ENCODE measurements at places on chromosomes 4 and X. TPM values are rescaled to one million over a fixed set of nuclear protein-coding genes. Genes with fewer than 3 reads are reported as not detected.

DNA sequence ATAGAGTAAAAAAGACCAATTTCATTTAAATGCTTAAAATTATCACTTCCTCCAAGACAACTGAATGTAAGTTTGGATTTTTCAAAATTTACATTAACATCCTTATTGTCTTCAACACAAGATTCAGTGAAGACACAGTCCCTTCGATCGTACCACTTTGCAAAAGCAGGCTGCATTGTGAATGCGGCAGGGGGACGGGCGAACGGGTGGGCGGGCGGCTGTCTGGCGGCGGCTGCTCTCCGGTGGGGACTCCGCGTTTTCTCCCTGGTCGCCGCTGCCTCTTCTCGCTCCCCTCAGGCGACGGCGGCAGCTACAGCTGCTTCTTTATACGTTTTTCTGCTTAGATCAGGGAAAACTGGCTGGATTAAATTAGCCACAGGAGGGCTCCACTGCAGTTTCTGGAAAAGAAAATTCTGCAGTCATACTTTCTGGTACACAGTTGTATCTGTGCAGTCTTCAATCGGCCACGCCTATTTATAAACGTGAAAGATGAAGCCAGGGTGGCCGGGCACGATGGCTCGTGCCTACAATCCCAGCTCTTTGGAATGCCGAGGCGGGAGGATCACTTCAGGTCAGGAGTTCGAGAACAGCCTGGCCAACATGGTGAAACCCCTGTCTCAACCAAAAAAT, 33.9 kb upstream of the HPF1 start:
- peak; percentile 82 for DNase-seq

- DNase-seq: peak; percentile 56
Observed at GRCh38 chr4:20326977-20327376, 75.3 kb downstream of the SLIT2 start.

- DNase-seq: no peak
Observed at GRCh38 chr4:109025471-109026076, 262.7 kb upstream of the ETNPPL start.

DNA sequence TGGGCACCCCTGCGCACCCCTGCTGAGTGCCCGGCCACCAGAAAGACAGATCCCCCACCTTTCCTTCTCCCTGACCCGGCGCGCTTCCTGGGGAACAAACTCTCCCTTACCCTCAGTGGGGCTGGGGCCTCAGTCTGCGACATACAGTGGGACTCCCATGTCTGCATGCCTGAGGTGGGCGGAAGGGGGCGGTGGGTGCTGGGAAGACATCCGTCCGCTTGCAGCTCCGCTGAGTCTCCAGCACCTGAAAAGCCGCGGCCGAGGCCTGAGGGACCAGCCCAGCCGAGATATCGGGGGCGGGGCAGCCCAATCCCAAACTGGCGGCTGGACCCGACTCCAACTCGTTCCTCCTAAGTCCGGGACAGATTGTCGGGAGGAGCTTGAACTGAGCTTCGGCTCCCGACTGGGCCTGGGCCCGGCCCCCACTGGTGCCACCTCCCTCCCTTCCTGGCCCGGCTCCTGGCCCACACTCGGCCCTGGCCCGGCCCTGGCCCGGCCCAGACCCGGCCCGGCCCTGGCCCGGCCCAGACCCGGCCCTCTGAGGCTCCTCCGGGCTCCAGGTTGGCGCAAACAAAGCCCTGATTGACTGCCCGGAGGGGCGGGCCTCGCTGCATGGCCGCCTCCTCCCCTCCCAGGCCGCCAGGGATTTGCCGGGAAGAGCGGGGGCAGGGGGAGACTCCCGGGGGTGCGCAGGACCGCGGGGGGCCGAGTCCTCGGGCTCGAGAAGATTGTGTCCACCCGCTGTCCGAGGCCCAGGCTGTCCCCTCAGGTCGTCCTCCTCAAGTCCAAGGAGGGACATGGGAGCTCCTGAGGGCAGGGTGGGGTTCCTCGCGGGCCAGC, 877 bp upstream of the SLC16A2 start:
- DNase-seq: peak; percentile 68

- DNase-seq: no peak
Observed at GRCh38 chr4:103802766-103803165, 83.0 kb upstream of the TACR3 start.

Gene GLUD2
- total RNA-seq: 2.8 TPM

Gene LANCL3
- total RNA-seq: 0.51 TPM

Gene TRIM60
- total RNA-seq: not detected

GRCh38 chr4:103375278-103375677, 177.1 kb upstream of the CENPE start:
- no peak for DNase-seq

GRCh38 chrX:2503591-2504500, 3.1 kb upstream of the DHRSX start:
- no peak for DNase-seq

Gene ARMCX2
- 61.4 TPM for total RNA-seq

Gene NPY5R
- 0.41 TPM for total RNA-seq

DNA sequence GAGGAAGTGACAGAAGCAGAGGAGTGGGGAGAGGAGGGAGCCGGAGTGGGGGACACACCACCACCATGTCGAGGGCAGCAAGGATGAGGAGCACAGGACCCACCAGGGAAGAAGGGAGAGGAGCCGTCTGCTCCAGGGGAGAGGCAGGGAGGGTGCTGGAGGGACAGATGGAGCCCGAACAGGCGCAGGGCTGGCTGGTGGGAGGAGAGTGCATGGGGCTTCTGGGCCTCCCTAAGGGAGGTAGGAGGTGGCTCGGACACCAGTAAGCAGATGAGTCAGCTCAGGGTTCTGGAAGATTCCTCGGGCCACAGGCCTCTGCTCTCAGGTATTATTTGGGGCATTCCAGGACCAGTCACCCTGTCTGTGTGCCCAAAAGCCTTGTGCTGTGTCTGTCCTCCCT, 29.8 kb downstream of the ATP2B3 start:
- DNase-seq: no peak

- DNase-seq: peak; percentile 2
Observed at GRCh38 chrX:91079342-91080114, 355.1 kb upstream of the PABPC5 start.

DNA sequence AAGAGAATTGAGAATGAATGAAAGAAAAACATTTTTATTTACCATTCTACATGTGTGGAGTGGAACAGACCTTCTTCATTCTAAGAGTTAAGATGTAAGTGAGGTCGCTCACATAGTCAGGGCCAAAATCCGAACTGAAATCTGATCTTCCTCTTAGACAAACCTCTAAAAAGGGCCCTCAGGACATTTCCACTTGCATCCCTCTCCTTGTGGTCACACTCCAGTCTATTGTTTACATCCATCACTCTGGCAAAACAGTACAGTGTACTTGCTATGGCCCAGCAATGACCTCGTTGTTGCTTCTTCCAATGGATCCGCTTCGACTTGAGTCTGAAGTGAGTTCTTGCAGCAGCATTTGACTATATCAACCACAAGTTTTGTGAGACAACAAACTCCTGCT, 54.2 kb downstream of the MOSPD2 start:
- peak; percentile 33 for DNase-seq

DNA sequence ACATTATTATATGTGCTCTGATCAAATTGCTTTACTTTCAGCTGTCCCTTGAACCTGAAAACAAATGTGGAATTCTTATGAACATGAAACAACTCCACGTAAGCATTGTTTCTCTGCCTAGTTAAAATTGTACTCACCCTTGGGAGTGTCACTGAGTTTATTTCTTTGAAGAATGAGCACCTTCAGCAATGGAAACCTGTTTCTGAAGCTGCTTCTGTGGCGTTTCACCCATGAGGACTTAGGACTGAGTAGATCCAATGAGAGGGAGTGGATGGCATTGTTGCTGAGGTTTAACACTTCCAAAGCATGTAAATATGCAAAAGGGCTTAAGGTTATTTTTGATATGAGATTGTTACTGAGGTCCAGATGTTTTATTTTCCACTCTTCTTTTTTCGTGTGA, 3.2 kb downstream of the LRRC66 start:
- no peak for DNase-seq

Data from tongue (tissue), 3 donors.